ENCODE measurements at places on chromosomes 2 and 18. TPM values are rescaled to one million over a fixed set of nuclear protein-coding genes. Genes with fewer than 3 reads are reported as not detected.

HOXD4 gene
- 0.41 TPM for total RNA-seq

SERPINB4 gene
- 0.09 TPM for total RNA-seq

ANKRD23 gene
- 1.8 TPM for total RNA-seq

MTHFD2 gene
- total RNA-seq: 148 TPM

RAB31 gene
- total RNA-seq: 21.4 TPM

ANKRD30BL gene
- not detected for total RNA-seq

INO80D gene
- total RNA-seq: 1.5 TPM

DOK6 gene
- not detected for total RNA-seq

FNDC4 gene
- total RNA-seq: 4.5 TPM

INPP1 gene
- total RNA-seq: 34.0 TPM

MEP1B gene
- 0.04 TPM for total RNA-seq

SCN3A gene
- total RNA-seq: 0.02 TPM

ZNF892 gene
- total RNA-seq: 0.92 TPM

RABL2A gene
- total RNA-seq: 8.4 TPM

CAPN14 gene
- total RNA-seq: 0.04 TPM

UGT1A5 gene
- 0.09 TPM for total RNA-seq

ITGAV gene
- total RNA-seq: 80.9 TPM

ORMDL1 gene
- total RNA-seq: 42.5 TPM

RUFY4 gene
- total RNA-seq: not detected

PIGN gene
- total RNA-seq: 9.8 TPM

NT5DC4 gene
- total RNA-seq: 0.94 TPM

LRRTM1 gene
- not detected for total RNA-seq

CFAP210 gene
- 0.31 TPM for total RNA-seq

PLGLB2 gene
- total RNA-seq: 0.19 TPM

FEZ2 gene
- total RNA-seq: 41.1 TPM

CLEC4F gene
- not detected for total RNA-seq

PMAIP1 gene
- total RNA-seq: 14.5 TPM

MATN3 gene
- 17.0 TPM for total RNA-seq

LMAN1 gene
- total RNA-seq: 24.6 TPM

MRO gene
- total RNA-seq: 0.26 TPM

NPAS2 gene
- 83.8 TPM for total RNA-seq

Measured in A549 treated with AZD2906 at 1 μM for 4 hours (cell line).